Stimulated activated CD4-positive, alpha-beta T cell treated with anti-CD3 and anti-CD28 coated beads, Interleukin-15, amount 100 ng/mL, for 48 hours (primary cell): ENCODE measurements at places on chromosomes 16 and 17.

- DNase-seq, result no peak
Measured at GRCh38 chr16:88310796-88311605, 71.8 kb upstream of the ZNF469 start.

GRCh38 chr16:84406006-84406963, 37.9 kb downstream of the ATP2C2 start:
- no peak for DNase-seq

GRCh38 chr16:78310990-78311561, 211.6 kb downstream of the WWOX start:
- DNase-seq, result no peak

DNA sequence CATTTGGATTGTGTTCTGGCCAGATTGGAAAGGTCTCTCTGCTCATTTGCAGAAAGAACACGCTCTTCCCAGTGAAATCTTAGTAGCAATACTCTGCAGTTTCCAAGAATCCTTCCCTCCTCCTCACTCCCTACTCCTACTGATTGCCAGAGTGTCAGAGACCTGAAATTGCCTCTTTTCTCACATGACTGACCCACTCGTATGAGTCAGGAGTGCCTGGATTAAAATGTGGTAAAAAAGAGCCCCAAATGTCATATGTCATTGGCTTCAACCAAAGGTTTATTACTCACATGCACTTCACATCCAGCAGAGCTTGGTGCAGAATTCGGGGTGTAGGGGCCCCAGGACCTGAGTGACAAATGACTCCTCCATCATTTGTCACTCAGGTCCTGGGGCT, 39.7 kb upstream of the IRX3 start:
- no peak for DNase-seq
